ENCODE measurements at places on chromosomes 16 and 17.

DNA sequence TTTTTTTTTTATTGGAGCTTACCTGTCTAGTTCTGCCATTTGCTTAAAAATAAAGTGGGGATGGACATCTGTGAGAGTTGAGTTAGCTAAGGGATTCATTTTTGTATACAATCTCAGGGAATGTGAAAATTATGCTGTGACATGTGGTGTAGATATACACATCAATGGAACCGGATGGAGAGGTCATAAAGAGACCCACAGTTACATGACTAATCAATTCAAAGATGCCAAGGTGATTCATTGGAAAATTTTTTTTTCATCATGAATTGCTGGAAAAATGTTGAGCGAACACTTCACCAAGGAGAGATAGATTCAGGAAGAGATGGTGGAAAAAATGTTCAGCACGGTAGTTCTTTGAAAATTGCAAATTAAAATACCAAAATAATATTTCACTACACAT is 605.4 kb upstream of the KIF2B start:
- no peak for DNase-seq

GRCh38 chr17:67041941-67042899 is 2.1 kb upstream of the CACNG1 start:
- no peak for DNase-seq

GRCh38 chr17:4574448-4575045 is 9.8 kb upstream of the SMTNL2 start:
- no peak for DNase-seq

DNA sequence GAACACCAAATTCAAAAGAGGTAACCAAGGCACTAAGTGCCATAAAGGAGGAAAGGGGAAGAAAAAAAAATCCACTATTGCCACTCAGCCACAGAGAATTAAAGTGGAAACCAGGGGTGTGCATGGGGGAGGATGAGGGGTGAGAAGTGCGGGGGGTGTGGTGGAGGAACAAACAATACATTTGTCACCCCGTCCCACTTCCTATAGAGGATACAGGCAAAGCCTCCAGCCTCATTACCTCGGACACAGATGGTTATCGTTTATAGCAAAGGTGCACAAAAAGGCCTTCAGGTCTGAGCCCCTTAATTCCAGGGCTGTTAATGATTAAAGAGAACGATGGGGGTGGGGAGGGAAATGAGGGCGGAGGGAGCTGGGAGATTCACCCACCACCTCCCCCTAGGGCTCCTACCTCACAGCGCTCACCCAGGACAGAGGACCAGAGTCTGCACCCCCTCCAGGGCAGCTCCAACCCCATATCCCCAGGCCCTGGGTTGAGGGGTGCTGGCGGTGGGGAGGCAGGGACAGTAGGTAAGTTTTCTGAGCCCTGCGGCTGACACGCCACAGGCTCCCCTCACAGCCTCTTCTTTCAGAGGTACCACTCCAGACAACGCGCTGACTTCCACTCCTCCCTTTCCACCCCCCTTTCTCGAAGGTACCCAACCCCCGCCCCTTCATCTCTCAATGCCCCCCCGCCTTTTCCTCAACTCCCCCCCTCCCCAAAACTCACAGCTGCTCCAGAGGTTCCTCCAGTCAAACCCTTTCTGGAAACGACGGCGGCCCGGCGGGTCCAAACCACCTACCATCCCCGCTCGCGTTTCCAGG is 470 bp downstream of the DCUN1D3 start:
- no peak for DNase-seq

GRCh38 chr16:54582631-54583250 is 296.2 kb upstream of the IRX3 start:
- DNase-seq, result no peak

- DNase-seq, result no peak
Observed at GRCh38 chr17:54408731-54409130, 491.9 kb upstream of the TOM1L1 start.

DNA sequence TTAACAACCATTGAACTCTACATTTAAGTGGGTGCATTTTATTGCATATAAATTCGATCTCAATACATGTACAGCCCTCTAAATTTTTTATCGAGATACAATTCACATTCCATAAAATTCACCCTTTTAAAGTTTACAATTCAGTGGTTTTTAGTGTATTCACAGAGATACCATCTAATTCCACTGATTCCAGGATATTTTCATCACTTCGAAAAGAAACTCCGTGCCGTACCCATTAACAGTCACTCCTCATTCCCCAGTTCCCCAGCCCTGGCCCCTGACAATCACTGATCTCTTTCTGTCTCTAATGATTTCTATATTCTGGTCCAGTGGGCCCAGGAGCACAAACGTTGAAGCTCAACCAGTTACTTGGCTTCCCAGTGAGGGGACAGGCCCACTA is 61.4 kb downstream of the CYB5B start:
- no peak for DNase-seq

GRCh38 chr17:78667741-78668640 is 90.8 kb upstream of the DNAH17 start:
- no peak for DNase-seq

DNA sequence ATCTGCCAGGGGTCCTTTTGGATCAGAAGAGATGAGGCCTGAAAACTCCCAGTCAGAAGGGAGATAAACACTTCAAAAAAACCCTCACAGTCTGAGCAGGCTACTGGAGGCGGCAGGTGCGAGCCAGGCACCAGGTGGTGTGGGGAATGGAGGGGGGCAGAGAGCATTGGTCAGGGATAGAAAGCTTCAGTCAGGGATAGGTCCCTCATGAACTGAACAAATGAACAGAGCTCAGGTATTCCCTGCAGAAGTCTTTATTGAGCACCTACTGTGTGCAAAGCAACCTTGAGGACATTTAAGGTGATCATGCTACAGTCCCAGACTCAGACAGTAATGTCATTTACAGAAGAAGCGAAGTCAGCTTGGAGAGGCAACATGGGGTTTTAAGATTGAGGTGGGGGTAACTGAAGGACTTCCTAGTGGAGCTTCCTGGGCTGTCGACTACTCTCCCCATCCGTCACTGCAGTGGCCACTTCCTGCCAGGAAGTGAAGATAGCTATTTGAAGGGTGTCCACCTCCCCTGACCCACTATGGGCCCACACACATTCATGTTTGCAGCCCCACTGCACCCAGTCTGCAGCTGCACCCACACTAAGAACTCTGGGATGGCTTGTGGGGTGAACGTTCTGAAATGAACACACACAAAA is 3.2 kb downstream of the KIFC3 start:
- no peak for DNase-seq

DNA sequence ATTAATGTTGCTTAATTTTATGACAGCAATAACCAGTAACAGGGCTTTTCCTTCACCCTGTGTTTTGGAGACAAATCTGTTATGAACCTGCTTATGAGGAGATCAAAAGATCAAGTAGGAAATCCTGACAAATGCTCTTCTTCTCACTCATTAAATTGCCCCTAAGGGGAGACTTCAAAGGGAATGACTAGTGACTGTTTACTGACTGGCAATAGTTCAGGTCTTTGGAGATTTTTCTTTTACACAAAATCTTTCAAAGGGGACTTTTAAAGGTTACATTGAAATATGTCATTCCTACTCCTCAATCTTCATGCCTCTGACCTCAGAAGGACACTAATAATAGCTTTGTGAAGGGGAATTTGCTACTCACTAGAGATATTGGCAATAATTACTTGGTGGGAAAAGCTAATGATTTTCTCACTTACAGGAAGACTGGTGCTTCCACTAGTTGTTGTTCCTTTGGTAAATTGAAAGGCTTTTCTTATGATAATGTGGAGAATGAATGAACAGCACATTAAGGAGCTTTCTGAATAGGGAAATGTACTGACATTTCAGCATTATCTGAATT is 292.9 kb upstream of the CA10 start:
- no peak for DNase-seq

- DNase-seq, result no peak
Observed at GRCh38 chr17:75456039-75456416, 407 bp upstream of the TMEM94 start.

- no peak for DNase-seq
Observed at GRCh38 chr17:75144816-75145512, 9.3 kb downstream of the JPT1 start.

DNA sequence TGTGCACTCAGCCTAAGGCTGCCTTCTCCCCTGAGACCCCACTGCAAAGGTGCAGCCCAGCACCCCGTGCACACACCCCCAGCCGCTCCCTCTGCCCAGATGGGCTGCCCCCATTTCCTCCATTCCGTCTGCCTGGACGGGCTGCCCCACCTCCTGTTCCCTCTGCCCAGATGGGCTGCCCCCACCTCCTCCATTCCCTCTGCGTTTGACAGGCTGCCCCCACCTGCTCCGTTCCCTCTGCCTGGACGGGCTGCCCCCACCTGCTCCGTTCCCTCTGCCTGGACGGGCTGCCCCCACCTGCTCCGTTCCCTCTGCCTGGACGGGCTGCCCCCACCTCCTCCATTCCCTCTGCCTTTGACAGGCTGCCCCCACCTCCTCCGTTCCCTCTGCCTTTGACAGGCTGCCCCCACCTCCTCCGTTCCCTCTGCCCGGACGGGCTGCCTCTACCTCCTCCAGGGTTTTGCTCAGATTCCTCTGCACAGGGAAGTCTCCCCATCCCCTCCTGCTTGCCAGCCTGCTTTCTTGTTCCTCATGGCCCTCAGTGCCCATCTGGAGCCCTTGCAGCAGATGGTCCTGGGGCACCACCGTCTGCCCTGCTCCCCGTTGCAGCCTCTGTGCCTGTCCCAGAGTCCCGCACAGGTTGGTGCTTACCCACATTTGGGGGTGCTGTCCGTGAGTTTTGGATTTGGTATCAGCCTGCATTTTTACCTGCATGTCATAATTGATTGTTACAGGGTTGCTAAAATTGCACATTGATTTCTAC is 23.4 kb upstream of the IL17C start:
- DNase-seq, result no peak

- DNase-seq, result no peak
Observed at GRCh38 chr17:40209404-40210093, 9.6 kb upstream of the WIPF2 start.

DNA sequence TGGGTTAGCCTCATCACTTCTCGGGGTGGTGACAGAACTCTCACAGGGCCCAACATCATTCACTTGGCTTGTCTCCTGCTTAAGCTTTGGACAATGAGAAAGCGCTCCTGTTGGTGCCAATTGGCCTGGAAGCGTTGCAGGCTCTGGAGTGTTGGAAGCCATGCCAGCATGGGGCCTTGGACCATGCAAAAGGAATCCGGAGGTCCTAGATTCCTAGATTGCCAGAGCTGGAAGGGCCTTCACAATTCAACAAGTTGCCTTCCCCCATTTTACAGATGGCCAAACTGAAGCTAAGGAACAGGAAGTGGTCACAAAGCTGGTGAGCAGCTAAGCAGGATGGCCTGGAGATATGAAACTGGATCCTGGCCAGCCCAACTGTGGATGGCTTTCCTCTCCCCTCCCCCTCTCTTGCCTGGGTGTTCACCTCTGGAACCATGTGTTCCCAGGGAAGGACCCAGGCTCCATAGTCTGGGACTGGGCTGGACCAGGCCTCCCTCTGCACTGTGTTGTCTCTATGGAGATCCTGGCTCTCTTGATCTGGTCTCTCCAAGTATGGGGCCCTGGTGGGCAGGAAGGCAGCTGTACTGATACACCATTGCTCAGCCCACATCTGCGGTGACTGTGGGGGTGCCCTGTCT is 6.0 kb upstream of the IGFBP4 start:
- DNase-seq, result no peak

DNA sequence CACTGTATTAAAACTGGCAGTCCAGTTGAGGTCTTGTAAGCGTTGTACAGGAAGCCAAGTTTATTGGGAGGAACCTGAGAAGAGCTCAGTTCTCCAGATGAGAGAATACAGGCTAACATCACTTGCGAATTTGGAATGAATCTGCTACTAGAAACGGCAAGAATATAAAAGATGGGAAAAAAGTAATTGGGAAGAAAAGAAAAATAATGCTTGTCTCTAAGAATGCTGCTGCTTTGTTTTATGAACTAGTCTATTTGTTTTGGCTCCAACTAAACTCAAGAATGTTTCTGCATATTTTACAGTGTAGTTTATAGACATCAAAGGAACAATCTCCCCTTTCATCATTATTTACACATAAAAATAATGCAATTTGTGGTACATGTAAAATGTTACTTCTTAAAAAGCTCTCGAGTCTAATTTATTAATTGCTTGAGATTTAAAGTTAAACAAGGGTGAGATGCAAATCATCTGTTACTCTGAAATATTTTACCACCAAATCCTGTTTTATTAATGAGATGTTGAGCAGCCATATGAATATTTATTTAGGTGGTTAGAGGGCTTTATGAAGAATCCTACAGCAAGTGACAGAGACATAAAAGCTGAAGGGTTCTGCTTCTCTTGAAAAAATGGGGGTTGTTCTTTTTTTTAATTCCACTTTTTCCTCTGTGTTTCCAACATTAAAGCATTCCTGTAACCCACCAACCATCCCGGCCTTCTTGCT is 162.1 kb upstream of the AXIN2 start:
- DNase-seq, result no peak

DNA sequence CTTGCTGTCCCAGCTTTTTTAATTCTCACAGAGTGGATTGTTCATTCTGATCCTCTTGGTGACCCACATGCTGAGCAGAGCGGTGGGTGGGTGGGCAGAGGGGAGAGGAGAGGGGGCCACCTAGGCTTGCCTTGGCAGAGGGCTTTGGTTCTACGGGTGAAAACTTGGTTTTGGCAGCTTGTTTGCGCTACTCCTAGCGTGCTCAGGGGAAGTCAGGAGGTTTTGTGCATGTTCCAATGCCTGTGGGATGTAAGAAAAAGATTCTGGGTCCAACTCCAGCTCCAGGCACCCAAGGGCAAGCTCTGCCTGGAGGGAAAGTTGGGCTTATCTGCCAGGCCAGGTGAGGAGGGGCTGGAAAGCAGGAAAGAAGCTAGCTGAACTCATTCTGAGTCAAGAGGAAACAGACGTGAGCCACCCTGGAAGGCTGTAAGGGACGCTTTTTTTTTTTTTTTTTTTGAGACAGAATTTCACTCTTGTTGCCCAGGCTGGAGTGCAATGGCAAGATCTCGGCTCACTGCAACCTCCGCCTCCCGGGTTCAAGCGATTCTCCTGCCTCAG is 169.1 kb downstream of the WSCD1 start:
- no peak for DNase-seq

GRCh38 chr17:80599546-80600305 is 55.1 kb downstream of the RPTOR start:
- no peak for DNase-seq

DNA sequence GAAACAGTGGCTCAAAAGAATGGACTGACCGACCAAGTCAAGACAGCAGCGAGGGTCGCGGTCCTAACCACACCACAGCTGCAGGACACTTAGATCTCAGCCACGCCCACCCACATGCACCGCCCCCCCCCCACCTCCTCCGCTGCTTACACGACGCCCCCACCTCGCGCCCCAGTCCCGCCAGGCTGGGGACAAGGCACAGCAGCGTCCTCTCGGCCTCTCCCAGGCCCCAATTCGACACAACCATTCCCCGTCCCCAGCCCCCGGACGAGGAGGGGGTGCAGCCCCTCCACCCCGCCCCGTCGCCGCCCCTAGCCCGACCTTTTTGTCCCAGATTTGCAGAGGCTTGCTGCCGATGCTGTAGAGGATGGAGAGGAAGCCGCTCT is 477 bp downstream of the CFAP20 start:
- peak; percentile 32 for DNase-seq

DNA sequence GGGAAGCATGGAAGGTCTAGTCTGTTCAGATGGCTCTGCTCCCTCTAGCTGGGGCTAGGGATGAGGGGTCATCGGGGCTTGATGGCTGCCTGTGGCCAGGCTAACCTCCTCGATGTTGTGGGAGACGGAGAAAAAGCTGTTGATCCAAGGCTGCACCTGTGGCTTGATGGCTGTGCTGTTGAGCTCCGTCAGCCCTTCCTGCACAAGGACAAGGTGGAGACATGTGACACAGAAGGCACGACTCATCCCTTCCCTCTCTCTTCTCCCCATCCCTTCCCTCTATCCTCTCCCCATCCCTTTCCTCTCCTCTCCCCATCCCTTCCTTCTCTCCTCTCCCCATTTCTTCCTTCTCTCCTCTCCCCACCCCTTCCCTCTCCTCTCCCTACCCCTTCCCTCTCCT is 28.2 kb downstream of the FCSK start:
- DNase-seq, result no peak

All from stimulated activated CD4-positive, alpha-beta T cell treated with anti-CD3 and anti-CD28 coated beads, Interleukin-2, amount 100 ng/mL, for 24 hours (primary cell).